ENCODE measurements at places on chromosomes 16 and 17. TPM values are rescaled to one million over a fixed set of nuclear protein-coding genes. Genes with fewer than 3 reads are reported as not detected.

The SLC16A5 gene
- total RNA-seq = 6.0 TPM

The RPS15A gene
- total RNA-seq = 1,736 TPM

The ABCA9 gene
- total RNA-seq = 1.3 TPM

The ZNF688 gene
- 13.4 TPM for total RNA-seq

The TERB1 gene
- total RNA-seq = 0.25 TPM

The SOST gene
- total RNA-seq = not detected

The DNAH3 gene
- 0.07 TPM for total RNA-seq

GRCh38 chr16:55846598-55847346 lies 13.9 kb upstream of the CES1 start:
- H3K4me3 ChIP-seq = no peak overlapping the region
- DNase-seq = no peak
- H3K4me1 ChIP-seq = no peaks in the 10 kb centered on the region
- no peak overlapping the region for H3K27ac ChIP-seq
- no peaks in the 10 kb centered on the region for H3K36me3 ChIP-seq

DNA sequence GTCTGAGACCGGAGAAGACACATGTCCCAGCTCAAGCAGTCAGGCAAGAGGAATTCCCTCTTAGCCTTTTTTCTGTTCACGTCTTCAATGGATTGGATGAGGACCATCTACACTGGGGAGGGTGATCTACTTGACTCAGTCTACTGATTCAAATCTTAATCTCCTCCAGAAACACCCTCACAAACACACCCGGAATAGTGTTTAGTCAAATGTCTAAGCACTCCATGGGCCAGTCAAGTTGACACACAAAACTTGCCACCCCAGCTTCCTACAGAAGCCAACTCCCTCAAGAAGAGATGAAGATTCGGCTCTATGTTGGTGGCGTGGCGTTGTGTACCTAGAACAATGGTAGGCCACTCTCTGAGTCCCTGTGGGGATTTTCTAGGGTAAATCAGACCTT lies 22.5 kb upstream of the NKD1 start:
- H3K27me3 ChIP-seq = no peaks in the 10 kb centered on the region
- peaks cover 7% of the 10 kb centered on the region for H3K36me3 ChIP-seq
- H3K4me1 ChIP-seq = peaks cover 24% of the 10 kb centered on the region

GRCh38 chr17:75734674-75735294 lies 13.5 kb downstream of the ITGB4 start:
- H3K27me3 ChIP-seq = no peaks in the 10 kb centered on the region
- DNase-seq = no peak
- no peak overlapping the region for H3K27ac ChIP-seq
- H3K4me1 ChIP-seq = peaks cover 7% of the 10 kb centered on the region
- H3K36me3 ChIP-seq = no peaks in the 10 kb centered on the region

DNA sequence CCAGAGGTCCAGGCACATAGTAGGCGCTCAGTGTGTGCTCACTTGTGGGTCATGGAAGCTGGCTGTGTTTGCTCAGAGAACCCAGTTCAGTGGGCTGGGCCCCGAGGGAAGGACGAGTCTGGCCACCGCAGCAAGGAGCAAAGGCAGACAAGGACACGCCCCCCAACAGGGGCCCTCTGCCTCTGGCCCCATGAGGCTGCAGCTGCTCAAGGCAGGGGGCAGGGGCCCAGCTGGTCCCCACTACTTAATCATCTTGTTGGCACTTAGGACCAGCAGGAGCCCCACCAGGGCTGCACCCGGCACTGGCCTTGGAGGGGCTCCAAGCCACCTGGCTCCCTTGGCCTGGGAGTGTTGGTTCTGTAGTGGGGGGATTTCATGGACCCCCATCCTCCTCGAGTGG lies 16.1 kb downstream of the KCNJ12 start:
- no peak overlapping the region for H3K27ac ChIP-seq
- no peak for DNase-seq
- H3K4me3 ChIP-seq = no peak overlapping the region
- peaks cover 7% of the 10 kb centered on the region for H3K4me1 ChIP-seq
- H3K36me3 ChIP-seq = no peaks in the 10 kb centered on the region

- peak overlapping the region; percentile 99 for H3K27ac ChIP-seq
- peaks cover 9% of the 10 kb centered on the region for H3K36me3 ChIP-seq
- H3K27me3 ChIP-seq = peaks cover 4% of the 10 kb centered on the region
- peak; percentile 39 for DNase-seq
- H3K4me1 ChIP-seq = peaks cover 38% of the 10 kb centered on the region
Measured at GRCh38 chr16:24729951-24730815, 732 bp downstream of the TNRC6A start.

GRCh38 chr16:8958344-8959167 lies 5.2 kb downstream of the USP7 start:
- peak overlapping the region; percentile 96 for H3K4me3 ChIP-seq
- DNase-seq = no peak
- H3K27me3 ChIP-seq = no peaks in the 10 kb centered on the region
- no peaks in the 10 kb centered on the region for H3K36me3 ChIP-seq

DNA sequence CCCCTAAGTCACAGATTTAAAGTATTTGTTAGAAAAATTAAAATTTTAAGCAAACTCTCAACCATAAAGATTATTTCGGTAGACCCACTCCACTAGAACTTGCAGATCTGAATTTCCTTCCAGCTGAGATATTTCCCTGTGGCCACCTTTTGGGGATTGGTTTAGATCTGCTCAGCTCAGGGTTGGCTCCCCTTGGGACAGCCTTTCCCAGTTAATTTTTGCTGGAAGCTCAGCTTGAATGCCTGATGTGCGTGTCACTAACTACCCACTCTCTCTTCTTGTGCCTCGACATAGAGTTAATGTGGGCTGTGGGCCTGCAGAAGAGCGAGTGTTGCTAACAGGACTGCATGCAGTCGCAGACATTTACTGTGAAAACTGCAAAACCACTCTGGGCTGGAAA lies 57.6 kb downstream of the YPEL2 start:
- H3K27me3 ChIP-seq = no peaks in the 10 kb centered on the region
- peak overlapping the region; percentile 81 for H3K27ac ChIP-seq
- H3K4me1 ChIP-seq = no peaks in the 10 kb centered on the region
- DNase-seq = no peak

- H3K27me3 ChIP-seq = no peaks in the 10 kb centered on the region
- H3K36me3 ChIP-seq = no peaks in the 10 kb centered on the region
- no peak overlapping the region for H3K27ac ChIP-seq
- no peak for DNase-seq
- no peaks in the 10 kb centered on the region for H3K4me1 ChIP-seq
Measured at GRCh38 chr17:51230306-51230705, 29.5 kb downstream of the MBTD1 start.

GRCh38 chr16:49952386-49952785 lies 72.6 kb upstream of the CNEP1R1 start:
- H3K27me3 ChIP-seq = no peaks in the 10 kb centered on the region
- H3K4me1 ChIP-seq = peaks cover 5% of the 10 kb centered on the region
- H3K4me3 ChIP-seq = no peak overlapping the region

- DNase-seq = no peak
- no peaks in the 10 kb centered on the region for H3K36me3 ChIP-seq
- no peak overlapping the region for H3K4me3 ChIP-seq
- H3K27ac ChIP-seq = no peak overlapping the region
- H3K27me3 ChIP-seq = peaks cover 51% of the 10 kb centered on the region
Measured at GRCh38 chr17:63503341-63503705, 19.8 kb upstream of the KCNH6 start.

GRCh38 chr17:14331225-14331981 lies 30.5 kb downstream of the HS3ST3B1 start:
- H3K4me1 ChIP-seq = peaks cover 85% of the 10 kb centered on the region
- H3K36me3 ChIP-seq = peaks cover 8% of the 10 kb centered on the region
- peak overlapping the region; percentile 86 for H3K27ac ChIP-seq

DNA sequence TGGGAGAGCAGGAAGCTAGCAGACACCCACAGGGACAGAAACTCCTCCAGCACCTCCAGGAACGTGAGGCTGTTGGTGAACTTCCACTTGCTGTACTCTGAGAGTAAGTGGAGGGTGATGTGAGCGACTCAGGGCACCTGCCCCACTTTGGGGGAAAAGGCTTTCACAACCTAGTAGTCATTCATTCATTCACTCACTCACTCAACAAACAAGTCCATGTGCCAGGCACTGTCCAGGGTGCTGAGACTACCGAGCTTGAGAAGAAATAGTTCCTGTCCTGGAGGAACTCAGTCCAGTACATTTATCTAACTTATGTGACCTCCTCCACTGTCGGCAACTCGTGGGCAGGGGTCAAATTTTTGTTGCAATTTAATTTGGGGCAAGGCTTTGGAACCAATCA lies 26.6 kb downstream of the LGALS9 start:
- no peak for DNase-seq
- H3K36me3 ChIP-seq = no peaks in the 10 kb centered on the region
- no peak overlapping the region for H3K27ac ChIP-seq
- no peaks in the 10 kb centered on the region for H3K4me1 ChIP-seq
- H3K27me3 ChIP-seq = peaks cover 4% of the 10 kb centered on the region
- no peak overlapping the region for H3K4me3 ChIP-seq

DNA sequence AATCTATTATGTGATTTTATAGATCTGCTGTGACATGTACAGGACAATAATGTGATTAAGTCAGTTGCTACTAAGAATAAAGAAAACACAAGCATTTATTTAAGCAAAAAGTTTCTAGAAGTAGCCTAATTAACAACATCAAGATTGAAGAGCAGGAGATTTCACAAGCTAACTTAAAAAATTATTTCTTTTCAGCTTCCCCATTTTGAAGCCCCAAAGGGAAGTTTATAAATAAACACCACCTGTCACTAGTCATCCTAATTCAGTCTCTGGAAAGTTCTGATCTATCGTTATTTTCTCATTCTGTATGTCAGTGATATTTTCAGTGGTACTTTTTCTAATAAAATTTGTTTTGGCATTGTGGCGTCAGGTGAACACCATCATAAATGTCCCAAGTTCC lies 8.3 kb downstream of the CAPNS2 start:
- H3K4me3 ChIP-seq = no peak overlapping the region
- no peak overlapping the region for H3K27ac ChIP-seq
- H3K27me3 ChIP-seq = no peaks in the 10 kb centered on the region
- H3K4me1 ChIP-seq = no peaks in the 10 kb centered on the region

DNA sequence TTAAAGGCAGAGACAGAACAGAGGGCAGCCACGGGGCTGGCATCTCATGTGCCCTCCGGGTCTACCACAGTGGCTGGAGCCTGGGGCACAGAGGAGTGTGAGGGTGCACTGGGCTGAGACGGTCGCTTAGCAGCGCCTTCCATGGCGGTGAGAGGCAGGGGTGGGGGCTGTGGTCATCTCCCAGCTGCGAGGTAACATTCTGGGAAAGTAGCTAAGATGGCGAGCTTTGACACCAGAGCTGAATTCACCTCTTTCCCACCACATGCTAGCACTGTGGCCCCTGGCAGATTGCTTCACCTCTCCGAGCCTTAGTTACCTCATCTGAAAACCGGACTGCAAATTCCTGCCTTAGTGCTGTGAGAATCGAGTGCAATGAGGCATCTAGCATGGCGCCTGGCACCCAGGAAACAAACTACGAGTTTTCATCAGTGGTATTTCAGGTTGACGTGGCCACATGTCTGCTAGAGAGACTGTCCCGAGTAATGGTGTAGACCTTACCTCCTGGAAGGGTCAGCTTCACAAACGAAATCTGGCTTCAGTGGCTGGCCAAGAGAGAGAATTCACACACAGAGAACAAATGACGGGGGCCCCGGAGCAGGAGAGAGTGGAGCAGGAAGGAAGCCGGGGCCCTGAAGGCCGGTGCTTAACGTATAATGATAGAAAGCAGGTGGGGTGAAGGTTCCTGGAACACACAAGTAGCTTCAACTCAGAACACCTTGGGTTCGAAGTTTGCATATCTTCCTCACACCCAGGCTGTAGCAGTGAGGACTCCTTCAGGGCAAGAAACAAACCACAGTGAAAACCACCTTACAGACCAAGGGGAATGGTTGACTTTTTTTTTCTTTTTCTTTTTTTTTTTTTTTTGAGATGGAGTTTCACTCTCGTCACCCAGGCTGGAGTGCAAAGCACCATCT lies 63.9 kb upstream of the RPH3AL start:
- H3K27ac ChIP-seq = no peak overlapping the region
- H3K27me3 ChIP-seq = no peaks in the 10 kb centered on the region
- H3K36me3 ChIP-seq = no peaks in the 10 kb centered on the region
- DNase-seq = no peak
- no peak overlapping the region for H3K4me3 ChIP-seq
- H3K4me1 ChIP-seq = peaks cover 10% of the 10 kb centered on the region

- peaks cover 2% of the 10 kb centered on the region for H3K27me3 ChIP-seq
- no peaks in the 10 kb centered on the region for H3K36me3 ChIP-seq
- H3K27ac ChIP-seq = peak overlapping the region; percentile 88
- peak overlapping the region; percentile 91 for H3K4me3 ChIP-seq
- peaks cover 50% of the 10 kb centered on the region for H3K4me1 ChIP-seq
Measured at GRCh38 chr16:3879258-3879886, 1.1 kb downstream of the CREBBP start.

DNA sequence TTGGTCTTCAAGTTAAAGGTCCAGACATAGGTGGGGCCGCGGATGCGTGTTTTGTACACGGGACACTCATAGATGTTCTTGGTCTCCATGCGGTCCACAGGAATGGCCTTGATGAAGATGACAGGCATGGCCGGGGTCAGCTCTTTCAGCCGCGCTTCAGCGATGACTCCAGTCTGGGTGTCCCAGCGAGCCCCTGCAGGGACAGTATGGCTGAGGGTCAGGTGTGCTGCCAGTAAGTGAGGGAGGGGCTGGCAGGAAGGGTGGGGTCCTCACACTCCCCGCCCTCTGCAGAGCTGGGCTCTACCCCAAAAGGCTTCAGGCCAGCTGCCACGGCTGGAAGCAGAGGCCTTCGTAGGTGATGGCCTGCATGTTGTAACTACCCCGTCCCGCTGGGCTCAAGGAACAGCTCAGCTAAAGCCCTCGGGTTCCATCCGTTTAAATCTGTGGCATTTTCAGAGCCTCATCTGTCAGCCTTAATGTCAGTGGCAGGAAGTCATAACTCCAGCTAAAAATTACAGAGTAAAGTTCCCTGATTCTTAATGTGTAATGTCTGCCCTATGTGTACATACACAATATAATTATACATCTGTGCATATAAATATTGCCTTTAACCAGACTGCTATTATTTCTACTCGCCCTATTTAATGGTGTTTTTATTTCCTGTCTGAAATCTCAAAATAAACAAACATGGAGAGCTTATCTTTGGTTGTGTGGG lies 45.7 kb downstream of the PGS1 start:
- no peak overlapping the region for H3K4me3 ChIP-seq
- H3K36me3 ChIP-seq = peaks cover 5% of the 10 kb centered on the region
- H3K27ac ChIP-seq = no peak overlapping the region
- no peaks in the 10 kb centered on the region for H3K27me3 ChIP-seq

- H3K4me1 ChIP-seq = peaks cover 31% of the 10 kb centered on the region
- H3K4me3 ChIP-seq = peak overlapping the region; percentile 38
- no peak for DNase-seq
- no peaks in the 10 kb centered on the region for H3K27me3 ChIP-seq
Measured at GRCh38 chr16:12758031-12758669, 45.5 kb downstream of the CPPED1 start.
